ENCODE measurements at places on chromosomes 6 and 20.

DNA sequence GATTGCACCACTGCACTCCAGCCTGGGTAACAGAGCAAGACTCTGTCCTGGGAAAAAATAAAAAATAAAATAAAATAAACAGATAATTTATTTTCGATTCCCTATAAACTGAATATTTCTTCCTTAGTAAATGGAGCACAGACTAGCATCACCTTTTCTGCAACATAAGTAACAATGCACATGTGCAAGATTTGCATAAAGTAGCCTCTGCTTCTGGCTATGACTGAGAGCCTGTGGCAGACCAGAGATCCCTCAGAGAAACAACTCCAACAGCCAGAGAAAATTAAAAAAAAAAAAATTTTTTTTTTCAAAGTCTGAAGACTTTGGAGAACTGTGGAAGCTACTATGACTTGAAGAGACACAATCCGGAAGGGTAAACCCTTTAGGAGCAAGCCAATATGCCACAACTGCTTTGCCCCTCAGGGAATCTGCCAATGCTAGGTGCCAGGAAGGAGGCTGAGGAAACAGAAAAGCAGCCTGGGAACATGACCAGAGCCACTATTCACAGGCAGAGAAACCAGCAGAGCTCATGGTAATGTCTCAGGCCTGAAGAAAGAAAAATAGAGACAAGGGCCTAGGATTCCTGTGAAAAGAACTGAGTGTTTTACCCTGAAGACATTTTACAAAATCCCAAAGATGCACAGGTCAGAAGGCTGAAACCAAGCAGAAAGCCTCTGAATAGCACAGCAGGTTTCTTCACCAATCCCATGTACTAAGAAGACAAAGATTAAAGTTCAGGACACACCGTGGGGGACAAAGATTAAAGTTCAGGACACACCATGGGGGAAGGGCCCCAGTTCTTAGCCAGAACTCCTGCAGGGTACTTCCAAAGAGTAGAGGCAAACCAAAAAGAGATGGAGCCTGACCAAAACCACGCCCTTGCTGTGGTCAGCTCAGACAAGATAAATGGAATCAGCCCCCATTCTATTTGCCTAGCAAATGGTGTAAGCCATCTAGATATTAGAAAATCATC, 25.8 kb downstream of the B4GALT5 start:
- DNase-seq, result no peak

- DNase-seq, result no peak
Measured at GRCh38 chr6:66210964-66211363, 503.9 kb upstream of the EYS start.

GRCh38 chr6:156662025-156662445, 115.1 kb upstream of the ARID1B start:
- peak; percentile 13 for DNase-seq

DNA sequence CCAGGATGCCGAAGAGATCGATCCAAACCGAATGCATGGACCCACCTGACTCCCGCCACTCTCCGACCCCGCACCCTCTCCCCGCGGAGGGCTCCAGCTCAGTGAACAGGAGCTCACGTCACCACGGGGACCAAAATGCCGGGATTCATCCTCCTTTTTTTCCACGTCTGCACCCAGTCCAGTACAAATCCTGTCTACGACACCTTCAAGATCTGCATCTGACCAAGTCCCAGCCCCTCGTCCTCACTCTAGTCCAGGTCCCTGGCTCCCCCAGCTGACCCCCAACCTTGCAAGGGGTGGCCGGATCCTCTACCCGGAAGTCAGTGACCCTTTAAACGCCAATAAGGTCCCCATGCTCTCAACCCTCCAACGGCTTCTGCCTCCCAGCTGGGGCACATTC, 92.8 kb upstream of the QKI start:
- no peak for DNase-seq
